NCI-H1417 treated with DMSO at 0.1 percent for 48 hours (cell line): ENCODE measurements at places on chromosomes 5 and 9.

DNA sequence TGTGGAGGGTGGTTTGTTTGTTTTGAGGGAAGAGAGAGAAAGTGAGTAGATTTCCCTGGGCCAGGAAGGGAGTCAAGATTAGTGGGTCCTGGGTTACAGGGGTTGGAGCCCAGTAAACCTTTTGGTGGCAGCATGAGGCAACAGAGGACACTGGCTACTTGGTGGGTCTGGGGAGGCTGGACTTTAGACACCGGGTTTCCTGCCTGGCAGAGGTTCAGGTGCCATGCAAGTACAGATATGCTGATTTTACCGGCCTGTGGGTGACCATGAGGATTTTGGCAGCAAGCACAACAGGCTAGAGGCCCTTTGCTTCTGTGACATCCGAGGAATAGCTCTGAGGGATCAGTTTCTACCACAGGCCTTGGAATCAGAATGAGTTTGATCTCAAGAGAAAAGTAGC is 18.9 kb downstream of the MAST4 start:
- DNase-seq: no peak

DNA sequence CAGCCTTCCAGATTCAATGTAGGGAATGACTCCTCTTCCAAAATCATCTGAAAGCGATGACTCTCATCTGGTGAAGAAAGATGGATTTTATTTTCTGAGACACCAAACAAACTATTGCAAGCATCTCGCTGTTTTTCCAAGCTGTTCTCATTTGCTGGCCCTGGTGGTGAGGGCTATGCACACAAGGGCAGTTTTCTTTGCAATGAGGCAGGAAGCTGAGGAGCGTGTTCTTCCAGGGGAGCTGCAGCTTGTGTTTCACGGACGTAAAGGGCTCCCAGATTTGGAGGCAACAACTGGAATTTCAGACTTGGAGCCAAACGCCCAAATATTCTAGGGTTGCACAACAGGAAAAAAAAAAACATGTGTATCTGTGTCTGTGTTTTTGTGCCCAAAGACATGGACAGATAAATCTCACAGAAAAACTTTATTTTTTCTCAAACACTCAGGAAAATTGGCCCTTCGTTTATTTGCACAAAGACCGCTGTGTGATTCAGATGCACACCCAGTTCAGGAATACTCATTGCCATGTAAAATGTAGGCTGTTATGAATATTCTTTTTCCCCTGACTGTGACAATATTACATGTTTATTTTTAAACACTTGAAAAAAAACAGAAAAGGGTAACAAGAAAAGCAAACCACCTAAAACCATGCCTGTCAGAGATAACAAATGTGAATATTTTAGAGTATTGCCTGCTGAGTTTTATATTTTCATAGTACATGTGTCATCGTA is 151.3 kb downstream of the GAS1 start:
- no peak for DNase-seq

- peak; percentile 60 for DNase-seq
These were observed 28.6 kb upstream of the NSMF start for GRCh38 chr9:137487454-137488326.

GRCh38 chr9:110897943-110898342 is 140.3 kb downstream of the LPAR1 start:
- no peak for DNase-seq

GRCh38 chr5:112283943-112284929 is 134.8 kb downstream of the EPB41L4A start:
- DNase-seq: no peak

GRCh38 chr9:1100945-1101344 is 50.8 kb downstream of the DMRT2 start:
- DNase-seq: no peak

DNA sequence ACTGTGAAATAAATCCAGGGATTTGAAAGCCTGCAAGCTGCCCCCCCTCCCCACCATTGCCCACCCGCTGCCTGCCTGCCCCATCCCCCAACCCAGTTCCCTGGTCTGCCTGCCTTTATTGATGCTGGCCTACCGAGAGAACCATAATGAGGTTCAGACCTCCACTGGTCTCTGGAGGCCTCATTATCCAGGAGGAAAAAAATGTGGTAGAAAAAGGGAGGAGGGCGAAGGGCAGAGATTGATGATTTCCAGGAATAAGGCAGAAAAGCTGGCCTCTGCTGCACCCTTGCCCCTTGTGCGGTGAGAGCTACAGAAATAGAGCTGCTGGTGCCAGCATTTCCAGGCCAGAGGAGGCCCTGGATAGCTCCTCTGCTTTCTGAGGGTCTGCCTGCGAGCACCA is 216.1 kb downstream of the PAPPA start:
- DNase-seq: no peak

- no peak for DNase-seq
These were observed 19.9 kb downstream of the P4HA2 start for GRCh38 chr5:132207778-132208177.

DNA sequence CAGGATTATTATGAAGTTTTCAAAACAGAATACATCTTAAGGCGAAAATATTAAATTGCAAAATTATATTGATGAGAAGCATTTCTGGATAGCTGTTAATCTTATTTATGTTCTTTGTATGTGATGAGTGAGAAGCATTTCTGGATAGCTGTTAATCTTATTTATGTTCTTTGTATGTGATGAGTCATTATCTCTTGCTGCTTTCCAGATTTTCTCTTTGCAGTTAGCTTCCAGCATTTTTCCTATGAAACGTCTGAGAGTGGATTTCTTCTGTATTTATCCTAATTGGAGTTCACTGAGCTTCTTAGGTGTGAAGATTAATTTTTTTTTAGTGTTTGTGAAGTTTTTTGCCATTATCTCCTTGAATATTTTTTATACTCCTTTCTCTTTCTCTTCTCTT is 8.2 kb downstream of the TMEM232 start:
- no peak for DNase-seq

DNA sequence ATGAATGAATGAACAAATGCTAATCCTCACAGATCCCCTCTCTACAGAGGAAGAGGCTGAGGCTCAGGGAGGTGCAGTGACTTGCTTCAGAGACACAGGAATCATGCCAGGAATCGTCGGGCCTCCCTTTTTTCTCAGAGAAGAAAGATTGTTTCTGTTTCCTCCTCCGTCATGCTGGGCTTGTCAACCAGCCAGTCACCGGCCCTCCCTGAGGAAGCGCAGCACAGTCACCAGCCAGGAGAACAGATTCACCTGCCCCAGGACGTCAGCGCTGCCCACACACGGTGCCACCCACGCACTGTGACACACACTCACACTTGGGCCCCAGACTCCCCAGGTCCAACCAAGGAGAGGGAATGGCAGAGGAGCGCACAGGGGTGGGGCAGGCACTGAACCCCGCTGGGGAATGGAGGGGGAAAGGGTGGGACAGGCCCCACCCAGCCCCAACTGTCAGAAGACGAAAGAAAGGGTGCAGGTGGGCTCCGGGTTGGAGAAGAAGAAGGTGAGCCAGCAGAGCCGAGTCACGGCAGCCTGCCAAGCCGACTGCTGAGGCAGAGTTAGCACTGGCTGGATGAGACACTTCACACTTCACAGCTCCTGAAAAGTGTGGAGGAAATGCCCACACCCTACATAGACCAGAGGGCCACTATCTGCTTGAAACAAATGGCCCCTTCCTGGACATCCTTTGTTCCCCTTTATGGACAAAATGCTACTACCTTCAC is 13.8 kb upstream of the ERGIC1 start:
- DNase-seq: no peak

DNA sequence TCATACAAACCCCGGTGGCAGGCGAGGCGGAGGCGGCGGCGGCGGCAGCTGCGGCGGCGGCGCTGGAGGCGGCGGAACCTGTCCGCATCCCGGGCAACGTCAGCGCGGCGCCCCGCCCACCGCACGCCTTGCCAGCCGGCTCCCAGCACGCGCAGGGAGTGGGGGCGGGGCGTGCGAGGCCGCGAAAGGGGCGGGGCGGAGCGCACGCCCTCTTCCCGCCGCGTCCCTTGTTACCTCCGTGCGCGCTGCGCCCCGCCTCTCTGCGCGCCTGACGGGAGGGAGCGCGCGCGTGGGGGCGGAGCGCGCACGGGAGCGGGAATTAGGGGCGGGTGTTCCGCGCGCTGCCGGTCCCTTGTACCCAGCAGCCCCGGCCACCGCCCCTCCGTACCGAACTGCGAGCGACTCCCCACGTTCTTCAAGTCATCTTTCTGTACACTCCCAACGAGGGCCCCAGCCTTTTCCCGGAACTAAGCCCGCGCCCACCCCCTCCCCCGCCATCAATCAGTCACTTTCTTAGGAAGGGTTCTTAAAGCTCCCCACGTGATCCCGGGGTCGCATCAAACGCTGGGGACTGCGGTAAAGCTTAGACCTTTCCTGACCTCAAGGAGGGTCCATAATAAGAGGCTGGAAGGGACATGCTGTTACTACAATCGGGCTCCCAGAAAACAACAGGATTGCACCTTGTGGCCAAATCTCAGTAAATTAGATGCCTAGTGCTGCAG is at the start of gene AGTPBP1:
AGTPBP1 (minus strand) TSS at position 80 of the 722 bp plus-strand sequence. CDS start 29,421 bp downstream, outside the sequence.
- DNase-seq: peak; percentile 87

GRCh38 chr5:146337928-146338327 is 711 bp upstream of the POU4F3 start:
- no peak for DNase-seq

- no peak for DNase-seq
These were observed 60.5 kb downstream of the TNFSF8 start for GRCh38 chr9:114869845-114870244.

- no peak for DNase-seq
These were observed 13.5 kb upstream of the WDR38 start for GRCh38 chr9:124839612-124840299.

DNA sequence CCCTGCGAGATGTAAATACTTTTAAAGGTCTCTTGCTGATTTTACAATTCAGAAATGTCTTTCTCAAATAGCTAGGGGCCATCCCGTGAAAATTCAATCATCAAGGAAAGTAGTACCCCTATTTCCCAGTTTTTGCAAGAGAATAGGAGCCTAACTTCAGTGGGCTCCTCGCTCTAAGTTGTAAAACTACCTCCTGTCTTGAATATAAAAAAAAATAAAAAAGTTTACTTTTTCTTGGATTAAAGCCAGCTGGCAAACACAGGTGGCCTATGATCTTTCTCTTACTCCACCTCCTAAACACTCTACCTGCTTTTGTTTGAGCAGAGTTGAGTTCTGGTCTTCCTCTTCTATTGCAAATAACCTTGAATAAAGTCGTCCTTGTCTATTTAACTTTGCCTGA is 79.4 kb downstream of the SLCO4C1 start:
- no peak for DNase-seq

GRCh38 chr5:180785794-180786221 is 16.8 kb downstream of the MGAT1 start:
- no peak for DNase-seq

GRCh38 chr9:114806526-114806900 is 674 bp upstream of the TNFSF15 start:
- no peak for DNase-seq

DNA sequence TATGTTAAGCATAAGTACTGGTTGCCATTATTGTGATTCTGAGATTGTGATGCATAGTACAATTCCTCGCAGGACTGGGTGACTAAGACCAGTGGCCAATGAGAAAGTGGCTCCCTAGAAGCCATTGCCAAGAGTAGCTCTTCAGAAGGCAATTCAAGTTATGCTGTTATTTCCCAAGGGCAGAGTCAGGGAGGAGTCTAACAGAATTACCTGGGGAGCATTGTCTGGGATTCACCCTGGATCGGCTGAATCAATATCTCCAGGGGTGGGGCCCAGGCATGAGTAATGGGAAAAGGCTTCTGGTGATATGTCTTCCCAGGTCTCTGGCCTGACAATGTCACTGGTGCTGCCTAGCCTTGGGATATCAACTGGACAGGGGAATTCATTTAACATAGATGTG is 10.9 kb upstream of the ARHGEF28 start:
- DNase-seq: no peak

GRCh38 chr9:71608021-71608420 is 160.3 kb downstream of the CEMIP2 start:
- no peak for DNase-seq

GRCh38 chr5:165161204-165161603 is 1655.8 kb downstream of the MAT2B start:
- DNase-seq: no peak

DNA sequence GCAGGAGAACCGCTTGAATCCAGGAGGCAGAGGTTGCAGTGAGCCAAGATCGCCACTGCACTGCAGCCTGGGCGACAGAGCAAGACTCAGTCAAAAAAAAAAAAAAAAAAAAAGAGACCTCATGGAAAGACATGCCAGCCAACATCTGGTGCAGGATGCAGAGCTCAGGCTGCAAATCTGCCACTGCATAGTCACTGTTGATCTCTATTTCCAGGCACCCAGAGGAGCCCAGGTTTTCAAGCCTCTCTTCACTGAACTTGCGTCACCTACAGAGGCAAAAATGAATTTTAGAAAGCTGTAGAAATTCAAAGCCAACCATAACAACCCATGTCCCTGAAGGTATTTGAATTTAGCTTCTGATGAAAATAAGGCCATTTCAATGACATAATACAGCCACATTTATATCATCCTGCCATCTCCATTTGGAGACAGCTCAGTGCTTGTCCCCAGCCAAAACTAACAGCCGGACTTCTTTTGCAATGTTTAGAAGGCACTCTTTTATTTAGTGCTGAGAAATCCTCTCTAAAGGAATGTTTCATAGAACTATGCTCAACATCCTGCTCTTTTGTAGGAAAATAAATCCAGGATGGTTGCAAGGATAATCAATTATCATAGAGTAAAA is 113.3 kb downstream of the SNX18 start:
- no peak for DNase-seq

DNA sequence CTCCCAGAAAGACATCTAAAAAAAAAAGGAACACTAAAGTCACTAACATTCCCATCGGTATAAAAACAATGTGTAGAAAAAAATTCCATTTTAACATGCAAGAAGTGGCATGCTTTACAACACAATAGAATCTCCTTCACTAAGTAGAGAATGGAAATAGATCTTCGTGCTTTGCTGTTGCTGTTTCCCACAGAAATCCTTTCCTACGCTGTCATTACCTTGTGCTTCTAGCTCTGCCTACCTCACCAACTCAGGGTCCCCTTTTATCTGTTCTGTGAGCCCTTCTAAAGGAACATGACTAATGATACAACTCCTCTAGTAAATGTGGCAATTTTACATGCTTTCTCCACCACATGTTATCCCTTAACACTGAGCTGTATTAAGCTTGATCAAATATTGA is 202.9 kb downstream of the MCTP1 start:
- DNase-seq: no peak

- DNase-seq: no peak
These were observed 11.8 kb downstream of the DEPDC1B start for GRCh38 chr5:60687927-60688720.

DNA sequence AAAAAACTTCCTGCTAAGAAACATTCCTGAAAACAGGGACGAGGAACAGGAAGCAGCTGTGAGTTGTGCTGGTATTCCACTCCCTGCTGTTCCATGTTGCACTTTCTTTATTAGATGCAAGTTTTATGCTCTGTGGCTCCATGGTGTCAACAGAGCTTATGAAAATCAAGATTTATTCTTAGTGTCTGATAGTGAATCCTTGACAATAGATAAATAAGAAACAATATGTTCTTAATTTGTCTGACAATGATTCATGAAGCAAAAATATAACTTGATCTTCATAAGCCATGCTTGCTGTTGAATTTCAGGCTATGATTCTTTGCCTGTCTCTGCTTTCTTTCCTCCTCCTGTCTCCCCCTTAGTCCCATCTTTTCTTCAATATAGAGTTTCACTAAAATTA is 119.6 kb downstream of the DROSHA start:
- no peak for DNase-seq
